ENCODE measurements at places on chromosomes 3 and 15. TPM values are rescaled to one million over a fixed set of nuclear protein-coding genes. Genes with fewer than 3 reads are reported as not detected.

The CCR3 gene
- not detected for total RNA-seq

The MAPKBP1 gene
- 28.9 TPM for total RNA-seq

The UBXN7 gene
- total RNA-seq, result 102 TPM

The SLC28A2 gene
- total RNA-seq, result 1.2 TPM

The ARRDC4 gene
- total RNA-seq, result 12.1 TPM

The SEC22A gene
- 13.9 TPM for total RNA-seq

The C3orf33 gene
- total RNA-seq, result 4.4 TPM

The ATP13A4 gene
- 8.1 TPM for total RNA-seq

The FBXL22 gene
- total RNA-seq, result 0.31 TPM

The AADAC gene
- total RNA-seq, result not detected

The SLC2A2 gene
- 1.5 TPM for total RNA-seq

DNA sequence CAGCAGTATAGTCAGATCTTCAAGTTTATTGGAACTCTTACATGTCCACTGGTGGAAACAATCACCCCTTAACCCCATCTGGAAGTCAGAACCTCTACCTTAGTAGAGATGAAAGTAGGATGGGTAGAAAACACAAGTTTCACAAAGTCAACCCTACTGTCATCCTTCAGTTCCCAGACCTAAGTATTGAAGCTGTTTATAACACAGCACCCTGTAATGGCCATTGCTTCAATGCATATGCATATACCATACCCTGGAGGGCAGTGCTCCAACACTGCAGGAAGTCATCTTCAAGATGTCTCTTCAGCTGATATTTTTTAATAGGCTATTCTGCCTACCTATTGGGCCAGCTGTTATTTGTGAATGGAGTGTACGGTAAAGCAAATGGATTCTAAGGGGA lies 241.3 kb downstream of the UBE2E2 start:
- H3K4me3 ChIP-seq, result no peak overlapping the region
- H3K27me3 ChIP-seq, result no peaks in the 10 kb centered on the region

GRCh38 chr15:70557521-70558258 lies 205.7 kb downstream of the UACA start:
- H3K4me3 ChIP-seq, result no peak overlapping the region
- H3K4me1 ChIP-seq, result no peaks in the 10 kb centered on the region
- DNase-seq, result no peak
- H3K27ac ChIP-seq, result no peak overlapping the region

DNA sequence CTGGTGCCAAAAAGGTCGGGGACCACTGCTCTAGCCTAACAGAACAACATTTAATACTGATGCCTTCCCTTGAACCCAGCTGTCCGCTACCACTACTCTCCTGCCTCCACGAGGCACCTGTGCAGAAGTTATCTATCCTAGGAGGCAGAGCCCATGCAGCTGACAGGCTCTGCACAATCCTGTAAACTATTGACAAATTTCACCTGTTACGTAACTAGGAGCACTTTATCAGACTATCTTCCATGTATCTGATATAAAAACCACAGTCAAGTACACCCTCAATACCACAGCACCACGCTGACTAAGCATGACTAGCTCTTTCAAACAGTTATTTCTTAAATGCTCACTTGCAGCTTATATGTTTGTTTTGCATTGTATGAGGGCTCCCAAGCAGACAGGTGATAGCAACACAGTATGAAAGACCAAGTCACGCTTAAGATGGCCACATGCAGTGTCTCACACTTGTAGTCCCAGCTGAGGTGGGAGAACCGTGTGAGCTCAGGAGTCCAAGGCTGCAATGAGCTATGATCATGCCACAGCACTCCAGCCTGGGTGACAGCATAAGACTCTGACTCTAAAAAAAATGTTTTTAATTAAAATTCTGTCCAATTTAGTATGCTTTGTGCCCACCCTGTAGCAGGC lies 4.5 kb upstream of the IL17RC start:
- no peak for DNase-seq
- no peaks in the 10 kb centered on the region for H3K36me3 ChIP-seq
- H3K27me3 ChIP-seq, result no peaks in the 10 kb centered on the region

DNA sequence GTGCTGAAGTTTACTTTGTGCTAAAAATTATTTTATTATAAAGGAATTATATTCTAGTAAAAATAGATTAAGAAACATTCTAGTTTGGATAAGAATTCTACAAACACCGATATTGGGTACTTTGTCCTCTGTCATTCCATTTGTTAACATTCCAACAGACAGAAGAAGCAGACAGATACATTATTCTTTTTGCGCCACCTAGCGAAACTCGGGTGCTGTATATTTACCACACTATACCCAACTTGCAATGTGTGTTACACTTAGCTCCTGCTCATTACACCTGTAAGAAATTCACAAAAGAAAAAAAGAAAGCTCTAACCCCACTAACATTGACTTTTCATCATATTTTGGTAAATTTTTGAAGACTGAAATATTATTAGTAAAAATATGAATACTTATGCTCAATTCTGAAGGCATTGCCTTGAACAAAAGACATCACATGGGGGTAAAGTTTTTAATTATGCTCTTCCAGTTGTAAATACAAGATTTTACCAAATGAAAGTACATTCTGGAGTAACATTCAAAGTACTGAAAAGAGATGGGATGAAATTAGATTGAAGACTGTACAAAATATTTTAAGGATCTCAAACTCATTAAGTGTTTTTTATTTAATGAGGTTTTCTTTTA lies 136.5 kb upstream of the MLF1 start:
- no peak overlapping the region for H3K4me3 ChIP-seq
- H3K27me3 ChIP-seq, result no peaks in the 10 kb centered on the region
- H3K4me1 ChIP-seq, result peaks cover 17% of the 10 kb centered on the region
- DNase-seq, result peak; percentile 23
- no peak overlapping the region for H3K27ac ChIP-seq
- peaks cover 2% of the 10 kb centered on the region for H3K36me3 ChIP-seq

DNA sequence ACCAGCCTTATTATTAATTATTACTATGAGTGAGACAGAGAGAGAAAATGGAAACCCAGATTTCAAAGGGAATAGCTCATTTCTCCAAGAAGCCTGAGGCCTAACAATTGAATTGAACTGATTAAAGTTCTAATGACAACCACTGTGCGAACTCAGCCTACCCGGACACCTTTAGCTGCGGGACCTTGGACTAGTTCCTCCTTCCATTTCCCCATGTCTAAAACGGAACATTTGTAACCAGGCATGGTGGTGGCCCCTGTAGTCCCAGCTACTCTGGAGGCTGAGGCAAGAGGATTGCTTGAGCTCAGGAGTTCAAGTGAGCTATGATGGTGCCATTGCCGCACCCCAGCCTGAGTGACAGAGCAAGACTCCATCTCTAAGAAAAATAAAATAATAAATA lies 16.4 kb upstream of the RTP2 start:
- DNase-seq, result no peak
- H3K4me3 ChIP-seq, result no peak overlapping the region
- H3K27me3 ChIP-seq, result peaks cover 42% of the 10 kb centered on the region
- no peak overlapping the region for H3K27ac ChIP-seq
- H3K36me3 ChIP-seq, result peaks cover 13% of the 10 kb centered on the region

DNA sequence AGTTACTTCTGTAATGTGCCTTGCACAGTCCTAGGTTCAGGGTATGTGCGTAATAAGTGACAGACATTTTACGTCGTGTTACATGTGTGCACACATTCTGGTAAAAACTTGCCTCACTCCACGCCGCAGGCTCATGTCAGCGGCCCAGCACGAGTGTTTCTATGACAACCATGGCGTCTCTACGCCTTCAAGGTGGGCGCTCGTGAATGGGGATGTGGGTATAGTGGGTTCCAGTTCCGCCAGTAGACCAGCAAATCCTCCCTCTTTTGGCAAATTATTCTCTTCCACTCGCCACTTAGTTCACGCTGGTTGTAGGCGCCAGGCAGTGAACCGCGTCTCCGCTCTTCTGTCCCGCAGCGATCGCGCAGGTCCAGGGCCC lies 40.3 kb downstream of the CHST14 start:
- H3K4me1 ChIP-seq, result peaks cover 13% of the 10 kb centered on the region
- no peaks in the 10 kb centered on the region for H3K36me3 ChIP-seq
- H3K27ac ChIP-seq, result peak overlapping the region; percentile 87
- H3K4me3 ChIP-seq, result peak overlapping the region; percentile 83

DNA sequence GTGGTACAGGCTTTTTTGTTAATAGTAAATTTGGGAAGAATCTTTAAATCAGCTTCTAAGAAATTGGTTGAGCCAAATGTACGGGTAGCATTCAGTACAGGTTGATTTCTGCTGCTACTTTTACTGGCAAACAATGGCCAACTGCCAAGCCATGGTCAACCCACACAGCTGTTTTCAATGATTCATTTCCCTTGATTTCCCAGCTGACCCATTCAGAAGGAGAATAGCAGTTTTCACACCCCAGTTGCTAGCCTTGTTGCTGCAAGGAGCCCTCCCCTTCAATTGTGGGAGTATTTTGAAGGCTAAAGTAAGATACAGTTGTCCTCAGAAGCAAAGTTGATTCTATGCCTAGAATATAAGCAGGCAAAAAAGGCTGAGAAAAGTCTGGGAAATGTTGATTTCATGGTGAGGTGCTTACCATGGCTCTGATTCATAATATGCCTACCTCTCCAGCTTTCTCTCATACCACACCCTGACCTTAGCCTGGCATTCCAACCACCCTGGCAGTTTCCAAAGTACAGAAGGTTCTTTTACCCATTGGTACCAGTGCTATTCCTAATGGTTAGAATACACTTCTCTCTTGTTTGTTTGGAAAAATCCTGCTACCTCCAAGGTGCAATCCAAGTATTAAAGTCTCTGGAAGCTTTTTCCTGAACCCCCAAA lies 320.3 kb upstream of the TGFBR2 start:
- H3K4me1 ChIP-seq, result peaks cover 6% of the 10 kb centered on the region
- H3K36me3 ChIP-seq, result no peaks in the 10 kb centered on the region
- no peak overlapping the region for H3K4me3 ChIP-seq
- DNase-seq, result no peak

DNA sequence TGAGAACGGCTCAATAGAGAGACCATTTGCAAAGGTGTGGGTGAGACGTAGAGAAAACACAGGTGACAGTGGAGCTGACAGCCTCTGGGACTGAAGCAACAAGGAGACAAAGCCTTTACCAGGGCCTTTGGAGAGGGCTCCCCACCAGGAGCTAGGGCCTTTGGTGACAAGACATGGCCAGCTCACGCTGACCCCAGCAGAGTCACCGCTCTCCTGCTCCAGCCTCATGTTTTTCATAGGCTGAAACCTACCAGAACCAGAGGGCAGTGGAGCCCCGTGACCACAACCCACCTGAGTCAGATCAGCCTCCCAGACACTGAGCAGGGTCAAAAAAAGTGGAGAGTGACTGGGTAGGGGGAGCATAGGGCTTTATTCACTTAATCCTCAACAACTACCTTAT lies 214.7 kb downstream of the SHQ1 start:
- H3K4me1 ChIP-seq, result peaks cover 16% of the 10 kb centered on the region
- H3K36me3 ChIP-seq, result no peaks in the 10 kb centered on the region
- no peak overlapping the region for H3K4me3 ChIP-seq
- no peak overlapping the region for H3K27ac ChIP-seq
- no peaks in the 10 kb centered on the region for H3K27me3 ChIP-seq

DNA sequence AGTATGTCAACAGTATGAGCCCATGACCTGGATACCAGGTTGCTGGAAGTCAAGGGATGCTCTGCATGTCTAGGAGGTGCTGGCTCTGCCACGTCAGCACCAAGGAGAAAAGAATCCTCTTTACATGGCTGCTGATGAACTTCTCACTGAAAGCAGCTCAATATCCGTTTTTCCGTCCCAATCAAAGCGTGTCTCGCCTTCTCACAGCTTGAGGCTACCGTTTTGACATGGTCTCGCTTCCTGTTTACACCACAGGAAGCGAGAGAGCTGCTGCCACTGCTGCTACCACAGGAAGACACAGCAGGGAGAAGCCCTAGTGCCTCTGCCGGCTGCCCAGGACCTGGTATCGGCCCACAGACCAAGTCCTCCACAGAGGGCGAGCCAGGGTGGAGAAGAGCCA lies 27.3 kb downstream of the STARD5 start:
- peaks cover 19% of the 10 kb centered on the region for H3K27me3 ChIP-seq
- no peak overlapping the region for H3K27ac ChIP-seq
- peaks cover 3% of the 10 kb centered on the region for H3K4me1 ChIP-seq
- no peaks in the 10 kb centered on the region for H3K36me3 ChIP-seq
- no peak overlapping the region for H3K4me3 ChIP-seq

DNA sequence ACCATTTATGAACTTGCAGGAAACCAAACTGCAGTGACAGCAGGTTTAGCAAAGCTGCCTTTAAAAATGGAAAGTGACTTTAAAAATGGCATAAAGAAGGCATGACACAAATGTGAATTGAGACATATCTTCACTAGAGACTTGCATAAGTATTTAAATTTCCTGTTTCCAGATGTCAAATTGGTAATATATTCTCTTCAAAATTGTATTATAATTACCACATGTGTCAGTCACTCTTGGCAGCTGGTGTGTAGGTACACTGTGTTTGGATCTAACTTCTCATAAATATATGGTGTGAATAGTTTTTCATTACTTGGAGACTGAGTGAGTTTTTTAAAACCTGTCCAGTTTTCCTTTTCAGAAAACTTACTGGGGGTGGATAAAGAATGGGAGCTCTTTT lies 636.2 kb upstream of the SGO1 start:
- DNase-seq, result no peak
- H3K27ac ChIP-seq, result no peak overlapping the region
- no peaks in the 10 kb centered on the region for H3K4me1 ChIP-seq
- peaks cover 1% of the 10 kb centered on the region for H3K36me3 ChIP-seq
- H3K4me3 ChIP-seq, result no peak overlapping the region
- no peaks in the 10 kb centered on the region for H3K27me3 ChIP-seq

DNA sequence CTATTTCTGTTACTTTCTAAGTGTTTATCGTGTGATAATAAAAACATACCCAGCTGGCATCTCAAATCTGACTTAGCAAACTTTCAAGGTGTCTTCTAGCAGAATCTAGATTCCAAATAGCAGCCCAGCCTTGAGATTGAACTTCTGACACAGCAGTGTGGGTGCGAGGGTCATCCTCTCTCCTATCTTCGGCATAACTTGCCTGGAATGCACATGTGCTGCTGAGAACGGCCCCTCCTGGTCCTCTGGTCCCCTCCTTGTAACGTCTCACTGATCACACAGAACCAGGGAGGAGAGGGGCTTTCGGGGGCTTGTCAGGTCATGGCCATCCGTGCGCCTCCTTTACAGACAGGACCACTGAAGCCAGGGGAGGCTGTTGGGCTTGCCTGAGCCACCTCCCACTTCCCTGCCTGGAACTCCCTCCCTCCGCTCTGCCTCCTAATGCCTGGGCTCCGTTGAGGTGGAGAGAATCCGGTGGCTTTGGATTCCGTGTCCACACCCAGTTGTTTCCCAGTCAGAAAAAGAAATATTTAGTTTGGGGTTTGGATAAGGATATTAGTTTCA lies 344.4 kb upstream of the C2CD4B start:
- no peak overlapping the region for H3K27ac ChIP-seq
- no peaks in the 10 kb centered on the region for H3K36me3 ChIP-seq
- no peak overlapping the region for H3K4me3 ChIP-seq
- DNase-seq, result no peak

GRCh38 chr15:40582726-40583246 lies 11.3 kb upstream of the KNL1 start:
- DNase-seq, result no peak
- H3K27me3 ChIP-seq, result peaks cover 3% of the 10 kb centered on the region
- H3K4me1 ChIP-seq, result no peaks in the 10 kb centered on the region
- no peak overlapping the region for H3K27ac ChIP-seq
- H3K36me3 ChIP-seq, result peaks cover 4% of the 10 kb centered on the region

GRCh38 chr15:81088470-81089013 lies 45.5 kb upstream of the CFAP161 start:
- H3K27ac ChIP-seq, result no peak overlapping the region
- H3K4me1 ChIP-seq, result no peaks in the 10 kb centered on the region
- no peak for DNase-seq
- peaks cover 3% of the 10 kb centered on the region for H3K27me3 ChIP-seq

Measured in progenitor cell of endocrine pancreas (in vitro differentiated cells).